ENCODE measurements at places on chromosomes 4 and X.
A peak's percentile ranks its signal among the peaks of the same experiment; 100 is the strongest.

GRCh38 chrX:111543212-111543741 lies 31.8 kb downstream of the SERTM2 start:
- no peak for DNase-seq

DNA sequence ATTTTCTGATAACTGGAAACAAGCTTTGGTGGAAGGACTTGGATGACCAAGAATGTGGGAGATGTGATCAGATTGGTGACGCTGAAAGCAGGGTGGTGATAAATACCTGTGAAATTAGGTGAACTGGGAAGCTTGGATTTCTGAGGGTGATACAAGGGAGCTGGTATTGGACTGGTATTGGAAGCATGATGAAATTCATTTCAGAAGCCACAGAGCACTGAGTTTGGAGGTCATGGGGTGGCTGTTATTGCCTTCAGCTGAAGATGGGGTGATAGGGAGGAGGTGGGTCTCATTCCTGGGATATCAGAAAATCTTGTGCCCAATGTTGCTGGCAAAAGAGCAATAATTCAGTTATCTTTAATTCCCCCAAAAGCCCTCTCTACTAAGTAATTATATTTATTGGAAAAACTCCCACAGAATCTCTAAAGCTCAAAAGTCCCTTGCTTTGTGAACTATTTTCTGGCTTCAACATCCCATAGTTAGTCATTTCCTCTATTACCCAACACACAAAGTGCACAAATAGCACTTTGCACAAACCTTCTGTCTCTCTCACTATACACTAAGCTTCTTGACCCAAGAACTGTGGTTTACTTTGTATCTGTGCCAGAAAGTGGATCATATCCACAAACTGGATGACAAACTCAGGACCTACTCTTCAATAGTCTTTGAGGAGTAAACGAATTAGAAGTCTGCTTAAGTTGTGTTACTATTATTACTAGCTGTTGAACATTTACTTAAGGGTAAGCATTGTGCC lies 23.1 kb upstream of the CAMK2D start:
- DNase-seq, result peak; percentile 5

DNA sequence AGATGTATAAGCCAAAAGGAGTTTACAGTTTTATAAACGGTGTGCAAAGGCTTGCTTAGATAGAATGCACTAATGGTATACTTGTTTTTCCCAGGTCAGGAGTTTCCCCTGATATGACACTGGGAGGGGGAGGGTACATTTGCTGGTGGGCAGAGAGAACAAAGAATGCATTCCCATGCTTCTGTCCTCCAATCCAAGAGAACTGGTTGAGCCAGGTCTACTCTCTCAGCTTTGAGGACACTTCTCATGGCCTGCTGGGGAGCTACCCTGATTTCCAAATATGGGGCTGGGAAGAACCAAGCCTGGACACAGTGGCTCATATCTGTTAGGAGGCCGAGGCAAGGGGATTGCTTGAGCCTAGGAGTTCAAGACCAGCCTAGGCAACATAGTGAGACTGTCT lies 3.3 kb upstream of the GPC4 start:
- no peak for DNase-seq

DNA sequence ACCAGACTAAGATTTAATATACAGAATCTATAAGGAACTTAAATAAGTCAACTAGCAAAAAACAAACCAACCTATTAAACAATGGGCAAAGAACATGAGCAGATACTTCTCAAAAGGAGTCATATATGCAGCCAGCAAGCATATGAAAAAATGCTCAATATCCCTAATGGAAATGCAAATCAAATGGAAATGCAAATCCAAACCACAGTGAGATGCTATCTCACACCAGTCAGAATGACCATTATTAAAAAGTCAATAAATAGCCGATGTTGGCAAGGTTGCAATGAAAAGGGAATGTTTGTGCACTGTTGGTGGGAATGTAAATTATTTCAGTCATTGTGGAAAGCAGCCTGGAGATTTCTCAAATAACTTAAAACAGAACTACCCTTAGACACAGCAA lies 97.0 kb upstream of the SLC6A14 start:
- no peak for DNase-seq

DNA sequence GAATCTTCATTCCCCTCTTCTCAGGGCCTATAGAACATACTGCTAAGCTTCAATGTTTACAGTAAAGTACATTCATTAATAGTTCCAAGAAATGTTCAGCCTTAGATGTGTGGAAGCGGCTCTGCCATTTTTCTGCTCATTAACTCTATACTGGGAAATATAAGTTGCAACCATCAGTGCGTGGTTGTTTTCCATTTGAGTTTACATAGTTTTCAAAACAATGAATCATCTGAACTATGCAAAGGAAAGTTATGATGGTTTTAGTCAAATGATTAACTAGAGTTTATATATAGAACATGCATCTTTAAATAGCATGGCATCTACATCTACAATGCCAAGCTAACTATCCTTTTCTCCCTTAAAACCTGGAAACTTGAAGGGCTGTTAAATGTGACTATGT lies 29.6 kb downstream of the LEF1 start:
- no peak for DNase-seq

- DNase-seq, result peak; percentile 3
Observed at GRCh38 chr4:14348506-14348905, 653.8 kb upstream of the CPEB2 start.

- DNase-seq, result peak; percentile 28
Observed at GRCh38 chrX:39759526-39760224, 338.1 kb downstream of the BCOR start.

DNA sequence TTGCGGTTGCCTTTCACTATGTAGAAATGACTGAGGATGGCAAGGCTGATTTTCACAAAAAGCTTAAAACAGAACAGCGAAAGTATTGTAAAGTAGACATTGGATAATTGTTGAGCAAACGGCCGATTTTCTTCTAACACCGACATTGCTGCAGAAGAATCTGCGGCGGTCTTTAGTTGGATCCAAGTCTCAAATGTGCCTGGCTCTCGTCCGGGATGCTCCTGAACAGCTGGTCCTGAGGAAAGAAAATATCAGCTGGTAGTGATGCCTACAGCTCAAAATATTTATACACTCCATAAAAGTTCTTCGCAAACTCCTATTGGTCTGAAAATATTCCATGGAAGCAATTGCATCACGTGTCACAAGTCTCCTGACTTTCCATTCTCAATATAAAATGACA lies at the start of gene ASB5:
Gene ASB5 (minus strand): TSS at position 260 of the 400 bp plus-strand sequence. CDS start 114 bp downstream, at position 146.
- DNase-seq, result no peak

- no peak for DNase-seq
Observed at GRCh38 chrX:48003367-48003757, 427 bp downstream of the ZNF182 start.

- DNase-seq, result no peak
Observed at GRCh38 chrX:112696481-112696880, 16.7 kb upstream of the LHFPL1 start.

DNA sequence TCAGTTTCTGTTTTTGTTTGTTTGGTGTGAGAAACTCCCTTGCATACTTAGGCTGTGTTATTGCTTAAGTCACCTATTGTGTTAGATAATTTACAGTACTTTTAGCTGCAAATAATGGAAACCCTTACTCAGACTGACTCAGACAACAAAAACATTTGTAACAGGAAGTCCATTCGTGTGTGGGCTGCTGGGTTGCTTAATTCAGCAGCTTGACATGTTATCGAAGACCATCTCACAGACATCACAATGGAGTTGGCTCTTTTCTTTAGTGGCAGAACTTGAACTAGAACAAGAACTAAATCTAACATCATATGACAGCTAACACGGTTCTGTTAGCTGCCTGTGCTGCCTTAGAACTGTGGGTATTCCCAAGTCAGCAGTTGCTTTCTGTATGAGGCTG lies 9.9 kb upstream of the GABRE start:
- peak; percentile 67 for DNase-seq

- DNase-seq, result no peak
Observed at GRCh38 chrX:115423086-115423485, 133.6 kb downstream of the LUZP4 start.

- DNase-seq, result no peak
Observed at GRCh38 chr4:35934320-35934981, 309.9 kb downstream of the ARAP2 start.

- DNase-seq, result no peak
Observed at GRCh38 chr4:8081621-8082516, 76.7 kb downstream of the ABLIM2 start.

DNA sequence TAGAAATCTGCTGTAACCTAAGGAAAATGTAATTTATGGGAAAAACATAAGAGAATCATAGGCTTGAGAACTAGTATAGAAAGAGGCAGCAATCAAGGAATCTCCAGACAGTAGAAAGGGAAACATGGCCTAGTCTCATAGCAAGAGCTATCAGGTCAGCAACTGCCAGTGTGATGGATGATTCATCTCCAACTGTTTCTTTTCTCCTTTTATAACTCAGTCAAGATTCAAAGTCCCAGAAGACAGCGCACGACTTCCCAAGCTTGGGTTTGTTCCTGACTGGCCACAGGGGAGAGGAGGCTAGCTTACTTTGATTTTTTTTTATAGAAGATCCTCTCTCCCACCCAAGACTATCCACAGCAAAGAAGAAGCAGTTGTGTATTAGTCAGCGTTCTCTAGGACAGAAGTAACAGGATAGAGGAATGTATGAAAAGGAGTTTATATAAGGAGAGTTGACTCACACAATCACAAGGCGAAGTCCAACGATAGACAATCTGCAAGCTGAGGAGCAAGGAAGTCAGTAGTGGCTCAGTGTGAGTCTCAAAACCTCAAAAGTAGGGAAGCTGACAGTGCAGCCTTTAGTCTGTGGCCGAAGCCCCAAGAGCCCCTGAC lies 181.5 kb downstream of the GC start:
- DNase-seq, result no peak

DNA sequence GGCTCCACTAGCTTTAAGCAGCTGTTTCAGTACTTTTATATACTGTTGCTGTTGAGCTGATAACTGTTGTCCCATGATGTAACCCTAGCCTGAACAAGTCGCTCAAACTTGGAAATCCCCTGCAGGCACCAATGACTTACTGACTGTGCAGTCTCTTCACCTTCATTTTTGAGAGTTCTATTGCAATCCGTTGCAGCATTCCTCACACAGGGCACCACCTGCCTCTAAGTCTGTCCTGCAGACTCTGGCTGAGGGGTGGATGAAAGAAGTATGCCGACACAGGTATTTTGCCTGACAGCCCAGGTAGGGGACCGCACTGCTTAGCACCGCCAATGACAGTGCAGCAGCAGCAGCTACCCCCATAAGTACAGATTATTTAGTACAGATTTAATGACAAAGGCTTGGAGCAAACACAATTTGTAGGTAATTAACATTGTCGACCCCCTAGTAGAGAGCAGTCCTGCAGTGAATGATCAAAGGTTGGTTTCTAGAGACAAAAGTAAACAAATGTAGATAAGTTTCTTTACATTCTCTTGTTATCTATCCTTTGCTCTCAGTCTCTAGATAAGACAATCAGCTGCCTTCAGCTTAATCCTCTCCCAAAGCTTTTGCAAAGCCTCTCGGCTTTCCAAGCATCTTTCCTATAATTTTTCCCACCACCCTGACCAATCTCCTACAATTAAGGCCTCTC lies 205.0 kb downstream of the PABPC4L start:
- no peak for DNase-seq

GRCh38 chrX:139890991-139891700 lies 41.7 kb downstream of the ATP11C start:
- DNase-seq, result peak; percentile 43

DNA sequence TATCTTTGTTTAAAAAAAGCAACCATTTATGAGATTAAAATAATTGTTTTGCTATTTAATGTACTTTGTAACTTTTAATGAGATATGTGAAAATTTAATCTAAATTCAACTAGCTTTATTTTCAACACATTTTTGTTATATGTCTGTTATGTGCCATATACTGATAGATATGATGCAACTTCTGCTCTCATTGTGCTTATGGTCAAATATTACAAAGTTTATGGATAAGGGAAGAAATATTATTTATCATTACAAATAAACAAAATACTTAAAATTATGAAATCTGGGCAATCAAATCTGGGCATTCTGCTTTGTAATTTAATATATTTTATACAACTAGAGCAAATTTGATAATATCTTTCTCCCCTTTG lies 40.0 kb downstream of the PCDH10 start:
- no peak for DNase-seq

DNA sequence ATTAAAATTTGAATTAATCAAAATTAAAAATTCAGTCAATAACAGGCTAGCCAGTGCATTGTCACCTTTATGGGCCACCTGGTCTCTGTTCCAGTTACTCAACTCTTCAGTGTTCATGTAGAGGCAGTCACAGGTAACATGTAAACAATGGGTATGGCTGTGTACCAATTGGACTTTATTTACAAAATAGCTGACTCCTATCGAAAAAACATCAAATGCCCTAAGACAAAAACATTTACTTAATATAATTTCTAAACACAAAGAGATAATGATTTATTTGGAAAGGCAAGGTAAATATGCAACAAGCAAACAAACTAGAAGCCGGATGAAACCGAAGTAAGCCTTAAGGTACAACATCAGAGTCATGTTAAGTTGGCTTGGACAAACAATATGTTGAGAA lies 8.8 kb downstream of the TMEM150C start:
- no peak for DNase-seq

DNA sequence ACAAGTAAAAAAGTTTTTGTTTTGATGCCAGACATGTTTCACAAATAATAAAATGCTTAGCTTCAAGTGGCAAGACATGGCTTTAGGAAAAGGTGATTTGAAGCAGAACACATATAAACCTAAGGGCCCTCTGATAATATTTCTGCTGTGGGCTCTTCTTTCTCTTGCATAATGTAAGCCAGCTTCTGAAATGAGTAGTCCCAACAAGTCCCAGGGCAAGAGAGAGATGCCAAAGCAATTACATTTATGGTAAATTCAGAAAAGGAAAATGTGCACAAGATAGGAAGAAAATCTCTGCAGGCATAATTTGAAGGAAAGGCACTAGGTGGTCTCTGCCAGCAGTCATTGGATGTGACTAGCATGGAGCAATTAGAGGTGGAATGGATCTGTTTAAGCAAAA lies 170.8 kb upstream of the GALNT7 start:
- DNase-seq, result no peak

GRCh38 chr4:2802618-2803531 lies 10.0 kb downstream of the SH3BP2 start:
- DNase-seq, result no peak

- peak; percentile 47 for DNase-seq
Observed at GRCh38 chr4:138310991-138311390, 68.8 kb upstream of the SLC7A11 start.

DNA sequence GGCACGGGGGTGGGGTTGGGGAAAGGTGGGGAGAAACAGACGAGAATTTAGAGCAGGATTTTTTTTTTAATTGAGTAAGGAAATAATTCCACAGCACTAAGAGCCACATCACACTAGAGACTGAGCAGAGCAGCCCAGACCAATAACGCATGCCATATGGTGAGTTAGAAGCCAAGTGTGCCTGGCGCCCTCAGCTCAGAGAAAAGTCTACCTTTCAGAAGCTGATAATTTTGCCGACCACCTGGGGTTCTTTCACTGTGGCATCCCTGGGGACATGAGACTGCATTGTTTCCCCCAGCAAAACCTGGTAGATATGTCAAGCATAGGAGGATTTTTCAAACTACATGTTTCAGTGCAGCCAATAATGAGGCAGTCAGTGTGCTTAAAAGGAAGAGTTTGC lies 516.8 kb downstream of the SMARCA1 start:
- no peak for DNase-seq

GRCh38 chrX:40449956-40450706 lies 130.6 kb upstream of the ATP6AP2 start:
- DNase-seq, result no peak
